ENCODE measurements at places on chromosomes 7 and 10.

DNA sequence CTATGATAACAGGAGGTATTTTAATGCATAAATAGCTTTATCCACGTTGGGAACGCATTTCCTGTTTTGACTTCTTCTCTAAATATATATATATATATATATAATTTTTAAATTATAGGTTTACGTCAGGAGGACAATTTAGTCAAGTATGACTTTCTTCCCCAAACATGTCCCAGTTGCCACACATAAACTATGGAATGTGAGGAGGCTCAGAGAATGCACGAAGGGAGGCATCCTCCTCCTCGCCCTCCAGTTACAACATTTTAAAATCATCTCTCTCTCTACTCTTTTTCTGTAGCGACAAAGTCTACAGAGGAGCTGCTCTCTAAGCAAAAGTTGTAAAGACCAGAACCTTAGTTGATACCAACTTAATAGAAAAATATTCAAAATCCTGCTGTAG lies 106.9 kb upstream of the LYZL1 start:
- DNase-seq: no peak

- no peak for DNase-seq
Observed at GRCh38 chr10:5477948-5478693, 21.2 kb downstream of the CALML5 start.

DNA sequence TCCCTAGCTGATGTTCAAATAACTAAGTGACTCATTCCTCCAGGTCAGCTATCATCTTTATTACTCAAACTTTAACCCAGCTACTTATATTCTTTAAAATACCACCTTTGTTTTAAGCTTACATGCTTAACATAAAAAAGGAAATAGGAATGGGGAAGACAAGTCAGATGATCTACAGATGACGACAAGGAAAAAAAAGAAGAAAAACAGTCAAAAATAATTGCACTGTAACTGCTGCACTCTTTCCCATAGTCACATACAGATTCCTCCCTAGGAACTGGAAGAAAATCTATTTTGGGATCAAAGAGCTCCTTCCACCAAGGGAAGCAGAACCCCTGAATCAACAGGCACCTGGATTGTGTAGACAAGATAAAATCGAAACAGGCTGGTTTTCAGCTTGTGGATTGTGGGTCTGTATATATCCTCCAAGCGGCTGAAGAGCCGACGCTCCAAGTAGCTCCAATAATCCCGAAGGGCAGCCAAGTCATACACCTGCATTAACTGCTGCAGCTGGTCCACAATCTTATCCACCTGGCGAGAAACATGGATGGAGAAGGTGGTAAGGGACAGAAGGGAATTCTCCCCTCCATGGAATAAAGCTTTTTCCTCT lies 2.0 kb downstream of the WDR91 start:
- DNase-seq: no peak

DNA sequence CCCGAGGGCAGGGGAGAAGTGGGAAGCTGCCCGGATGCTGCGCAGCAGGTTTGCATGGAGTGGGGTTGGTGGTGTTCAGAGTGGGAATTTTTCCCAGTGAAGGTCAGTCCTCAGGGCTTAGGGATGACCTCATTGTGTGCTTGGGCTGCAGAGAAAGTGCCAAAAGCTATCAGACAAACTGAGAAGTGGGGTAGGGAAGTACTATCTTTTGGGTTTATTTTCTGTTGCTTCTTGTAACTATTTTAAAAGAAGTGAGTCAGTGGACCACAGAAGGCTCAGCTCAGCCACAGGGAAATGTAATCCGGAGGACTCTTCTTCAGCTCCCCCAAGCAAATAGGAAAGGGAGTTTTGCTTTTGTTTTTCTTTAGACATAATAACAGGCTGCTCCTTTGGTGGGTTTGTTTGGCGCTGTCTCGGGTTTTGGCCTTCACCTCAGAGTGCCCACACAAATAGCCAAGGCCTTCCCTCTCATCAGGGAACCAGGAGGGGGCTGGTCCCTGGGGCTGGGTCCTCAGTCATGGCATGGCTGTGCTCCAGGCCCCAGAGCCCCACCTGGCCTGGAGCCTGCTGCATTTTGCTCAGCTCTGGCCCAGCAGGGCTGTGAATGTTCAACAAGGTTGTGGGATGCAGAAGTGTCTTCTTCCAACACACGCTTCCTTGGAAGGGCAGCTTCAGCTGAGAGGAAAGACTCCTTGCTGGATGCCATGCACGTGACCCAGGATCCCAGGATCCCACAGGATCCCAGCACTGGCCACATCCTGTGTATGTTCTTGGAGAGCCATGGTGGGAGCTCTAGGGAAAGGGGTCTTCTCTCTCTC lies 5.4 kb upstream of the FAM170B start:
- peak; percentile 27 for DNase-seq

- DNase-seq: no peak
Observed at GRCh38 chr10:128062331-128062880, 63.8 kb downstream of the MKI67 start.

DNA sequence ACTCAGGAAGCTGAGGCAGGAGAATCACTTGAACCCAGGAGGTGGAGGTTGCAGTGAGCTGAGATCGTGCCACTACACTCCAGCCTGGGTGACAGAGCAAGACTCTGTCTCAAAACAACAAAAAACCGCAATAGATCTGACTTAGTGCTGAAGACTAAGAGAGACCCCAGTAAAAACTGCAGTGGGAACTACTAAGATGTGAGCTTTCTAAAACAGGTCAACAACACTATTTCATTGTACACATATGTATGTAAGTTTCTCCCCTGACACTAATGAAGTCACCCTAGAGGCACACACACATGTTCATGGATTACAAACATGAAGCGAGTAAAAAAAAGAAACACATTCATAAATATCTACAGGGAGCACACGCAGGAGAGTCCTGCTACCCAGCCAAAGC lies 68.3 kb downstream of the PDE1C start:
- DNase-seq: no peak

Data from ovary (tissue), 10 donors.